T-cell (primary cell): ENCODE measurements at places on chromosomes 1 and 21. TPM values are rescaled to one million over a fixed set of nuclear protein-coding genes. Genes with fewer than 3 reads are reported as not detected.

DNA sequence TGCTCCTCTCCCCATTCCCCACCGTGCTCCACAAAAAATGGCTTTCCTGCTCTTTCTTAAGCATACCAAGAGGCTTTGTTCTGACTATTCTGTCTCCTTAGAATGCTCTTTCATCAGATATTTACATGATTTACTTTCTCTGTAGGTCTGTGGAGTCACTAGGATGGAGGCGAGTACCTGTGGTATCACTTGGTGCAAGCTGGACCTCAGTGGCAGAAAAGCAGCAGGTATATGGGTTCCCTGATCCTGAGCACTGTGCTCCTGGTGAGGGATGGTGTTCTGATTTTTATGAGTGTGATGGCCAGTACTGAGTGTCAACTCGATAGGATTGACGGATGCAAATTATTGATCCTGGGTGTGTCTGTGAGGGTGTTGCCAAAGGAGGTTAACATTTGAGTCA is 10.0 kb downstream of the C1orf87 start:
- no peak for DNase-seq

- no peak for DNase-seq
These were observed 102.3 kb upstream of the NEK7 start for GRCh38 chr1:198054510-198054909.

DNA sequence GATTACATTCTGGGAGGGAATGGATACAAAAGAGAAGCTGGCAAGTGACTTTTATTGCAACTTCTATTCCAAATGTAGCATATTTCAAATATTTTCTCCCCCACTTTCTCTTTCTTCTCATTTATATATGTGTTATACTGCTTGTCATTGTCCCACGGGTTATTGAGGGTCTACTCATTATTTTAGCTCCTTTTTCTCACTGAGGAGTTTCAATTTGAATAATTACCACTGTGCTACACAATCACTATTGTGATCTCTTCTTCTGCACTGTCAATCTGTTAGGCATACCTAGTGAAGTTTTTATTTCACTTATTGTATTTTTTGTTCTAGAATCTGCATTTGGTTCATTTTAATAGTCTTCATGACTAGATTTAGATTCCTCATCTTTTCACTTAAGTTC is 339.7 kb downstream of the PTPRC start:
- no peak for DNase-seq

DNA sequence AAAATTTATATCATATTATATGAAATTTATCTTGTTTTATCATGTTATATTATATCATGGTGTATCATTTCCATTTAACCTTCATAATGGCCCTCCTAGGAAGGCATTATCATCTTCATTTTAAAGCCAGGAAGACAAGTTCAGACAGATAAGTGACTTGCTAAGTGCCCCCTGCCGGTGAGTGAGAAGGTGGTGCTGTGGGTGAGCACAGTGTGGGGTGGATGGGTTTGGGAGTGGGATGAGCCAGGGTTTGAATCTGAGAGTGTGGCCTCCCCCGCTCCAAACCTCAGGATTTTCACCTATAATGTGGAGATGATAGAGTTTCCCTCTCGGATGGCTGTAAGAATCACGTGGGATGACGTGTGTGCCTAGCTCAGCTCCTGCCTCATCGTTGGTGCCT is 108.7 kb upstream of the IGSF21 start:
- no peak for DNase-seq

DNA sequence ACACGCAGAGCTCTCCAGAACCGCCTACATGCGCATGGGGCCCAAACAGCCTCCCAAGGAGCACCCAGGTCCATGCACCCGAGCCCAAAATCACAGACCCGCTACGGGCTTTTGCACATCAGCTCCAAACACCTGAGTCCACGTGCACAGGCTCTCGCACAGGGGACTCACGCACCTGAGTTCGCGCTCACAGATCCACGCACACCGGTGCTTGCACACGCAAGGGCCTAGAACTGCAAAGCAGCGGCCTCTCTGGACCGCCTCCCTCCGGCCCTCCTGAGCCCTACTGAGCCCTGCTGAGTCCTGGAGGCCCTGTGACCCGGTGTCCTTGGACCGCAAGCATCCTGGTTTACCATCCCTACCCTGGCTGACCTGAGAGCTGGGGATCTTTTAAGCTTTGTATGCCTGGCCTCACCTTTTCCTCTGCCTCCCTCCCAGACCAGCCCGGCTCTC is 8.3 kb downstream of the OLIG2 start:
- DNase-seq = no peak

The ARHGEF2 gene
- total RNA-seq = 171 TPM

The RIIAD1 gene
- total RNA-seq = not detected

DNA sequence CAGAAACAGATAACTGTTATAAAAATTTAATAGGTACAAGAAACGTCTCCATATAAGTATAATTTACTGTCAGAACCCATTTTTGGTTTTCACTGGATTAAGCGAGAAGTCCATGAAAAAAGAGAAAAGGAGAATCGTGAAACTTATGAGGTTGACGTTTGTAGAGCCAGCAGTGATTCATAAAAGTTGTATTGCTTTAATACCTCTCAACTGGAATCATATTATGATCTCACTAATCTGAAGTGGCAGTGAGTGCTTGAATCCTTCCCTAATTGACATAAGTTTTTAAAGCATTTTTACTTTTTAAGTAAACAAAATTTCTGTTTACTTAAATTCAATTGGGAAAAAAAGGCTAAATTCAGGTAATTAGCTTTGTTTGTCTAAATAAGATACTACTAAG is 315.3 kb downstream of the TPR start:
- DNase-seq = no peak

DNA sequence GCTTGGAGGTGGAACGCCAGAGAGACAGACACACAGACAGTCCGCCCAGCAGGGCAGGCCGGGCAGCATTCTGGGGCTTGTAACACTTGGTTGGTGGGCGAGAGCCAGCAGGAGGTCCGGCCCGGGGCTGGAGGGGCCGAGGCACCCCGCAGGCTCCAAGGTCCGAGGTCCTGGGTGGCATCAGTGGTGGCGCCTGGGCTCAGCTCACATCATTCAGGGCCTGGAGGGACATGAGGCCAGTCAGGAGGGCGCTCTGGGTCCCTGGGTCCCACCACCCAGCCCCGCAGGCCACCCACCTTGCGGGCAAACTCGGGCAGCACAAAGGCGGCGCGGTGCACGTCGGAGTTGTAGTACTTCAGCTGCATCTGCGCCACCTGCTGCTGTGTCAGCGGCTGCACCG is 5.2 kb downstream of the SRM start:
- DNase-seq = no peak

GRCh38 chr1:25461849-25462248 is 31.2 kb downstream of the MACO1 start:
- no peak for DNase-seq

GRCh38 chr1:75999034-75999433 is 66.8 kb upstream of the ASB17 start:
- no peak for DNase-seq
